ENCODE measurements at places on chromosomes 6 and 20. TPM values are rescaled to one million over a fixed set of nuclear protein-coding genes. Genes with fewer than 3 reads are reported as not detected.

DNA sequence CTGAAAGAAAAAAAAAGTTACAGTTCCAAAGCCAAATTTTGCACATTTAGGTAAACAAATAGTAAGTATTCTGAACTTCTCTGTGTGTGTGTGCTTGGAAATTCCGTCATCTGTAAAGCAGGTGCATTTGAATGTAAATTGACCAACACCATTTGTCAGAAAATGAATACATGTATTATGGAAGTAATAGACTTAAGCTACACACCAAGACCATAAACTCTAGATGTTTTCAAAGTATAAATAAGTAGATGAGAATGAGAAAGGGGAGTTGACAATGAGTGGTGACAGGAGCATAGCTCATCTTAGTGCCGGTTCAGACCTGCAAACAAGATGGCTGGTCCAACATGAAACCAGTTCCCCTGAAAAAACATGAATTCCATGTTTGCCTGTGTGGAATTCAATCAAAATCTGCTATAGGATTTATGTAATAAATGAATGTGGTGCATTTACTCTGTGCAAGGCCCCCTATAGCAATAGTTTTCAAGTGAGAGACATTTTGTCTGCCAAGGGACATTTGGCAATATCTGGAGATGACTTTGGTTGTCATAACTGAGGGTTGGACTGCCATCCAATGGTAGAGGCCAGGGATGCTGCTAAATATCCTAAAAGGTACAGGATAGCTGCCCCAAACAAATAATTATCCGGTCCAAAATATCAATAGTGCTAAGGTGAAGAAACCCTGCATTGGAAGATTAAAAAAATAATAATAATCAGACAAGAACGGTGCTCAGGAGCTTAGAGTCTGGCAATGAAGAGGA, 11.0 kb upstream of the FILIP1 start:
- no peak for DNase-seq

DNA sequence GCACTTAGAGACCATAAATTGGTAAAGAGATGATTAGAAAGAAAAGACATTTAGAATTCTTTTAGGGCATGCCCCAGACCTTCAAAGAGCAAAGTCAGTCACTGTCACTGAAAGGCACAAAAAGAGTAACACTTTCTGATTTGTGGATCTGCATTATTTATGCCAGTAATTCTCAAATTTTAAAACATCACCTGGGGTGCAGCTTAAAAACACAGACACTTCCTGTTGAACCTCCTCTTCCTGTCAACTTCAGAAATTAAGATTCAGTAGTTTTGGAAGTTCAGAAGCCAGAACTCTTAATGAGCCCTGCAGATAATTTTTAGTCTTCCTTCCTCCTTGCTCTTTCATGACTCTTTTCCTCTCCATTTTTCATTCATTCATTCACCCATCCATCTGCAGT, 137.5 kb downstream of the NRN1 start:
- no peak for DNase-seq

- no peak for DNase-seq
These were observed 85.9 kb downstream of the TRMT6 start for GRCh38 chr20:5864428-5864827.

GRCh38 chr20:36784900-36785299, 11.3 kb upstream of the DSN1 start:
- DNase-seq = no peak

- peak; percentile 25 for DNase-seq
These were observed 203.5 kb upstream of the CITED2 start for GRCh38 chr6:139577763-139578604.

DNA sequence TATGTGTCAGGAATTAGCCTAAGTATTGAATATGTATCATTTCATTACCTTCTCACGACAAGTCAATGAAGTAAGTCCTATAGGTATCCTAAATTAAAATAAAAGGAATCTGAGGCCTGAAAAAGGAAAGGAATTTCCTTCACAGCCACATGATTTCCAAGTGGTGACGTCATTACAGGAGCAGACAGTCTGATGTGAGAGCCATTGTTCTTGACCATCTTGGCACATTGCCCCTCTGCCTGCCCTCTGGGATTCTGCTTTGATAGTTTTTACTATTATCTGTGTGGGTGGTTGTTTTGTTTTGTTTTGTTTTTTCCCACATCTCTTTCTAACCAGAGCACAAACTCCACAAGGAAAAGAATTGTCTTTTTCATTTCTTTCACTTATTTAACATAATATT, 219.8 kb upstream of the UFL1 start:
- DNase-seq = no peak

GRCh38 chr20:62778601-62779416, 17.5 kb upstream of the MRGBP start:
- DNase-seq = no peak

DNA sequence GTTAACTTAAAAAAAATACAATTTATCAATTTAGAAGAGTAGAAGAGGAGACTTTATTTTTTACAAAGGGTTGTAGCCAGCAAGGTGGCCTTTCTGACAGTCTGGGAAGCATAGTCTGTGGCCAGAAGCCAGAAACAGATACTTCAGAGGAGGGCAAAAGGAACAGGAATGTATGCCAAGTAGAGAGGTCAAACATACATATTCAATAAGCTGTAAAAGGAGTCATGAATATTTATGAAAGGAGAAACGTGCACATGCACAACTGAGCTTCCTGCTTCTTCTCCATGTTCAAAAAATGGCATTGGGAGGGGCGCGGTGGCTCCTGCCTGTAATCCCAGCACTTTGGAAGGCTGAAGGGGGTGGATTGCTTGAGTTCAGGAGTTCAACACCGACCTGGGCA, 43.9 kb upstream of the FAM184A start:
- DNase-seq = no peak

DNA sequence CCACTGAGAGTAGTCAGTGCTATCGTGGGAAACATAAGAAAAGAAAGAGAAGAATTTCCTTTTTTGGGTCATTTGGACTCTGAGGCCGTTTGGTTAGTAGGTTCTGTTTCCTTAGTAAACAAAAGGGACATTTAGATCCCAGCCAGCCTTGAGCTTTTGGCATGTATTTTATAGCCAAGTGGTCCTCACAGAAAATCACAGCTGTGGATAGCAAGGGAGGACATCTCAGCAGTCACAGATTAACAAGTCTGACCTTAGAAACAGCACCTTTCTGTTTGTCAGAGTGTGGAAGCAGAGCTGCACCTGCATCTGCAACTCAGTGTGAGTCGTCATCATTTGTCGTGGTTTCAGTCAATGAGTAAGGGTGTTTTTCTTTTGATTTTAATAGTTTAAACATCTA, 40.5 kb downstream of the FAM120B start:
- DNase-seq = peak; percentile 12

DNA sequence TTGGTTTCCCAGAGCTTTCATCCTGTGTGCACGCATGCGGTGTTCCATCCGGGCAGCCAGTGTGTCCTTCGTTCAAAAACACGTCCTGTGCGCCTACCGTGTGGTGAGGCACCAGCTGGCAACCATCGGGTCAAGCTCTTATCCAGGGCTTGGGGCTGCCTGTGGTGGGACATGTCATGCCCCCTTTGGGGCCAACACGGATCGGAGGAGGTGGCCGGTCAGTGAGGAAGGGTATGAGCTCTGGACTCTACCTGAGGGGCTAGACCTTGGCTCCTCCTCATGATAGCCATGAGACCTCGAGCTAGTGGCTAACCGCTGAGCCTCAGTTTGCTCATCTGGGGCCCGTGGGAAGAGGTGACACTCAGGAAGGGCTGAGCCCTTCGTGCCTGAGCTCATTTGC, 158.5 kb upstream of the PMEPA1 start:
- DNase-seq = no peak

DNA sequence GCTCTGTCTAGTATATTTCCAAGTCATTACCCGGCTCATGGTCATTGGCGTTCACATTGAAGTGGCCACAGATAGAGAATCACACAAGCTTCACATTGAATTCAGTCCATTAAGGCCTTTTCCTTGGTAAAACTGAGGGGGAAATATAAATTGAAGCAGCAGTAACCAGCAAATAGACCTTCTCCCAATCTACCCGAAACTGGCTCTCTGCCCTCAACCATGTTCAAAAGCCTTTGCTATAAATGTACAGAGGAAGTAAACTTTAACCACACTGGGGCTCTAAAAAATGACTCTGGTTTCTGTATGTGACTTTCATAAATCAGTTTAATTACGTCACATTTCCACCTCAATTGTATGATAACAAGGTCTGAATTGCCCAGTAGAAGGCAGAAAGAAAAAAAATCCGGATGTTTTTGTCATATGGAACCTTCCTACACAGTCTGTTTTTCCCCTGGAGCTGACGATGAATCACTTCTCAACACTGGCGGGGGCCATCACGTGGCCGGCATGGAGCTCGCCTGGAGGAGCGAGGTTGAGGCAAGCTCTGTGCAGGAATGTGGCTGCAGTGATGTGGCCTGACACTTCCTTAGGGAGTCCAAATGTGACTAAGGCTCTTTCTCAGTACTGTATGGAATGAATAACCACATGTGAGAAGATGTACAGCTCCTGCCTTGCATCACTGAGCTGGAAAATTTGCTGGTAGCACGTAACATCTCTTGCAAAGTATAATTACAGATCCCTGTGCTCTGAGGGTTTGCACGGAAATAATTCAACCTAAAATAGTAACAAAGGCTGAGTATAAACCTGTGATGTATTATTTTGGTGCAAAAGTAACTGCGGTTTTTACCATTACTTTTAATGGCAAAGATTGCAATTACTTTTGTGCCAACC, 58.6 kb upstream of the SNX9 start:
- peak; percentile 97 for DNase-seq

- DNase-seq = peak; percentile 81
These were observed 3.9 kb upstream of the TRIM39 start for GRCh38 chr6:30322527-30323501.

DNA sequence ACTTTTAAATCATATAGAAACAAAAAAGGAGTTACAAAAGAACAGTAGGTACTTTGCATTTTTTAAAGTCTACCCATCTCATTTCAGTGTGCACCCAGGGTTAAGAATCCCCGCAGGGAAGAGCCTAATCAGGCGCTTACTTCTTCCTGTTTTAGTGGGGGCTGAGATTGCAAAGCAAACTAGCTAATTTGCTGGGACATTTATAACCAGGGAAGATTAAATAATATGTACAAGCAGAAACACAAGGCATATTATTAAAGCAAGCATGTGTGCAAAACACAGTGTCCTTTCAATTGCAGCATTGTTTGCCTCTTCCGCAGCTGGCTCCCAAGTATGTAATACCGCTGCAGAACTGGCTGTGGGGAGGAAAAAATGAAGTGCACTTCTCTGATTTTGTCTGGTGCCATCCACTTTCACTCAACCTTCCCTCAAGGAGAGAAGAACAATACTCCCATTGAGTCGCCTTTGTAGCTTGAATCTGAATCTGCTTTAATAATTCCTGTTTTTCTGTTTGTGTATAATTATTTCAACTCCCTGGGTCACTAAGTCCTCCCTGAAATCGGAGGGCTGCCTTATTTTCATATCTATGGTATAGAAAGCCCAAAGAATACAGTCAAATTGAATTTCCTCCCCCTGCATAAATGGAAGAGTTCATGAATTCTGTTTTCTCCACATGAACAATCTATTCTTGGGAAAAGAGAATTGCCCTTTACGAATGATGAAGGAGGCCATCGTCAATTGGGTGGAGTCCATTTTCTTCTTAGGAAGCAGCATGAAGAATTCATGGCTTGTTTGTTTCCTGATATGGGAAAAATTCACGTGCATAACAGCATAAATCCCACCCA, 23.3 kb upstream of the BCAS1 start:
- DNase-seq = no peak

DNA sequence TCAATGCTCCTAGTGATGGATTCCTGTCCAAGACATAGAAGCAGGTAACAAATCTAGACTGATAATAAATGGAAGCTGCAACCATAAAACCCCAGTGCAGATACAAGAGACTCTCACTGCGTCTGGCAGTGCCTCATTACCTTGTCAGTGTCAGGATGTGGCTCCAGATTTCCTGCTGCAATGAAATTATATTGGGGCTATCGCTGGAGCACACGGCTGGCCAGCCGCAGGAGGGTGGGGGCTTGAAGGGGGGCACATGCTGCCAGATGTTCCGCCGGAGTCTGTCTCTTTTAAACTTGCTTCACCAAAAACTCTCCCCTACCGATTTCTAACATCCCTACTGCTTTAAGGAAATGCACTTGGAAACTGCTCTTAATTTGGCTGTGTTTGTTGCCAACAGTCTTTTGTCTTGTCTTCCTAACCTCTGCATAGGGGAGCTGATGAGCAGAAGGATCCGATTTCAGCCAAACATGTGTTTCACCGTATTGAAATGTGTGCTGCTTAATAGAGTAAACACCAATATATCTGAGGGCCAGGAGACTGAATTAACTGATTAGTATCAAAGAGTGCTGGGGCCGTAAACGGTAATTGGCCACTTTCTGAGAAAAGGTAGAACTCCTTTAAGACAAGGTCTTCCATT, 102.2 kb upstream of the EXOC2 start:
- no peak for DNase-seq

- DNase-seq = no peak
These were observed 336.0 kb downstream of the DHX35 start for GRCh38 chr20:39298121-39298520.

DNA sequence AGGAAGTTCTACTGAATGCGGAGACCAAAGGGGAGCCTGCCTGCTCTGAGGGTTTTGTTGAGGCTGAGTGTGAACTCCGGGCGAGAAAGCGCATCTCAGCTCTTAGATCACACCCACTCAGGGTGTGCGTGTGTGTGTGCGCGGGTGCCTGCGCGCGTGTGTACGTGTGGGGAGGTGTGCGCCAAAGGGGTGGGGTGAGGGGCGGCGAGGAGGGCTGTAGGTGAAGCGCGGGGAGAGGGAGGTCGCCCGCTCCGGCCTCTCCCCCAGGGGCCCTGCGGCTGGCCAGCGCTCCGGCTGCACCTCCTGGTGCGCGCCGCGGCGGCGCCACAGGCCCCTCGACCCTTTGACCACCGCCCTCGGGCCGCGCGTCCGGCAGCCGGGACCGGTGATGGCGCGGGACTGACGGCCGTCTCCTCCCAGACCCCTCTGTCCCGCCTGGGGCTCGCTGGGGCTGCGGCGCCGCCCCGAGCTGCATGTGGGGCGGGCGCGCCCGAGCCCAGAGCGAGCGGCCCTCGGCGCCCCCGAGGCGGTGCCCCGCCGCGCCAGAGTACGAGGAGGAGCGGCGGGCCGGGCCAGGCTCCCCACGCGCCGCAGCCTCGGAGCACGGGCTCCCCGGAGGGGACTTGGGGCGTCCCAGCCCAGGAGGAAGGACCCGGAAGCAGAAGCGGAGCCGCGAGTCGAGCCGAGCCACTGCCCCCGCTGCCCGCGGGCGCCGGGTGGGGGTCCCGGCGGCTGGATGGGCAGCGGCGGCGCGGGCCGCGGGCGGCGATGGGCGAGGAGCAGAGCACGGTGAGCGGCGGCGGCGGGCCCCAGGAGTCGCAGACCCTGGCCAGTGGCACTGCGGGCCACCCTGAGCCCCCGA, at the start of gene RNF217:
RNF217 (plus strand) TSS at position 661 of the 862 bp plus-strand sequence; CDS start at position 769, 108 bp downstream.
- DNase-seq = no peak

C20orf202 gene
- not detected for total RNA-seq

NSFL1C gene
- 66.3 TPM for total RNA-seq

NCOA5 gene
- 40.3 TPM for total RNA-seq

PROKR2 gene
- total RNA-seq = not detected

PPP1R3G gene
- 0.22 TPM for total RNA-seq

CRISP3 gene
- not detected for total RNA-seq

LMBRD1 gene
- total RNA-seq = 21.9 TPM

DDX43 gene
- total RNA-seq = not detected

WFDC12 gene
- not detected for total RNA-seq

Data from A172 (cell line).